Amniotic epithelial cell (primary cell): ENCODE measurements at places on chromosomes 1 and 21.
A peak's percentile ranks its signal among the peaks of the same experiment; 100 is the strongest.

GRCh38 chr1:30758785-30759380, 1.3 kb upstream of the LAPTM5 start:
- peak; percentile 53 for DNase-seq

GRCh38 chr21:34029743-34030528, 43.4 kb upstream of the MRPS6 start:
- peak; percentile 94 for DNase-seq

GRCh38 chr1:1665815-1666251, 7.0 kb upstream of the CDK11B start:
- DNase-seq = no peak

GRCh38 chr1:153872934-153873333, 49.8 kb downstream of the GATAD2B start:
- no peak for DNase-seq

- no peak for DNase-seq
Measured at GRCh38 chr1:220572416-220572815, 44.5 kb downstream of the MARK1 start.

DNA sequence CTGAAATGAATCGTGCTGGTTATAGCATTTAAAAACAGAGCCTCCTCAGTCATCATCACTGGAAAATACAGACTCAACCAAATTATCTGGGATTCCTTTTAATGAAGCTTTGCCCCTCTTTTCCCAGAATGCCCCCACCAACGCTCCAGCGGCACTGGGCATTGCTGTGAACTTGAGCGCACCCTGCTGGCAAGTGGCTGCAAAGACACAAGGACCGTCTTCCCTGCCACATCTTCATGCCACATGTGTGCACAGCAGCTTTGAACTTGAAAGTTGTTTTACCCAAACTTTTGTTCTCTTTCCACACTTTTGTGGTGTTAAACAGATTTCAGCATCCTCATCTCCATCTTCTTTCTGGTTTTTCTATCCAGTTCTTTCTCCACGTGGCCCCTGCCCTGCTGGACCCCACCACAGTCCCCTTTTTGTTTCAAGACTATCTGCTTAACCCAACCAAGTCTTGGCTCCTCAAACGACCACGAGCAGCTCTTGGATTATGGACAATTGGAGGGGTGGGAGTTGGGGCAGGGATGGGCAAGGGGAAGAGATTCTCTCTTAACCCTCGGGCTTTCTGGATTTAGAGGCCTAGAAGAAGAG, 12.8 kb upstream of the LMX1A start:
- peak; percentile 10 for DNase-seq

- DNase-seq = peak; percentile 7
Measured at GRCh38 chr1:93394514-93394913, 48.8 kb downstream of the DR1 start.

DNA sequence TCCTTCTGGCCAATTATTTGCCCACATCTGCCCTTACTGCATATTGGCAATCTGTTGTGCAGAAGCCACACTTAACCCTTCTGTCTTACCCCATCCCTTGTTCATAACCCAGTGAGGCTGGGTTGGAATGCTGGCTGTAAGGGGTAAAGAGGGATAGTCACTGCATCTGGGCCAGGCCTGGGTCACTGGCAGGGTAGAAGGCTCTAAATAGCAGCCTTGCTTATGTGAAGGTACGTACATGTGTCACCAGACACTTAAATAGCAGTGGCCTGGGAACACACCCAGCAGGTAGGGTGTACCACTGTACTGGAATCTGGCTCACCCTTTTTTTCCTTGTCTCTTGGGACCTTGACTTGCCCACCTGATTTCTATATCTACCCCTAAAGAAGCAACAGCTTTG, 9.9 kb upstream of the TARS2 start:
- DNase-seq = no peak

- peak; percentile 72 for DNase-seq
Measured at GRCh38 chr1:154418062-154418921, 13.1 kb downstream of the IL6R start.

- no peak for DNase-seq
Measured at GRCh38 chr21:45488931-45489721, 53.1 kb downstream of the SLC19A1 start.

DNA sequence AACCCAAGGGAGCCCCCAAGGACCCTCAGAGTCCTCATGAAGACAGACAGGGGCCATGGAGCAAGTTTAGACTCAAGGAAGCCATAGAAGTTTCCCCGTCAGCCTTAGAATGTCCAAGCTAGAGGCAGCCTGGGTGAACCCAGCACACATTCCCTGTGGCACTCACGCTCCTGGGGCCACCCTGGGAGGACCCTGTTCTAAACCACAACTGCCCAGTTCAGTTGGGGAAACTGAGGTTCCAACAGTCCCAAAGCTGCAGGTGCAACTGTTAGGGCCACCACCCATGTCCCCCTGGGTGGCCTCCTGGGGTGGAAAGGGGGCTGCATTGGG, 9.3 kb downstream of the WNT3A start:
- DNase-seq = no peak

- DNase-seq = no peak
Measured at GRCh38 chr1:147111381-147112130, 60.7 kb downstream of the PRKAB2 start.

- DNase-seq = no peak
Measured at GRCh38 chr1:41913014-41913413, 5.7 kb downstream of the HIVEP3 start.

DNA sequence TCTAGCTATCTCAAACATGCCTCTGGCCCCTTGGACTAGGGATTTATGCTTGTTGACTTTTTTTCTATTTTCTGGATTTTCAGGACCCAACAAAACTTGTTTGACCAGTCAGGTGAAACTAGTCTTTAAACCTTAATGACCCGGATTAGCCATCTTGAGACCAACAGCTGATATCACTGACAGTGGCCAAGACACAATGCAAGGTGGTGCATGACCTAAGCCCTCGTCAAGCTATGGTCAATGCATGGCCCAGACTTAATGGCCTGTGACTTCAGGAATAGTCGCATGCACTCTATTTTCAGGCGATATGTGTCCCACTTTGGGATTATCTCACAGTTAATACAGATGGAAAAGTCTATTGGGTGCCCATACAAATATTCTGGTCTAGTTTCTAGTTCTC, 190.4 kb downstream of the ZBTB18 start:
- no peak for DNase-seq

DNA sequence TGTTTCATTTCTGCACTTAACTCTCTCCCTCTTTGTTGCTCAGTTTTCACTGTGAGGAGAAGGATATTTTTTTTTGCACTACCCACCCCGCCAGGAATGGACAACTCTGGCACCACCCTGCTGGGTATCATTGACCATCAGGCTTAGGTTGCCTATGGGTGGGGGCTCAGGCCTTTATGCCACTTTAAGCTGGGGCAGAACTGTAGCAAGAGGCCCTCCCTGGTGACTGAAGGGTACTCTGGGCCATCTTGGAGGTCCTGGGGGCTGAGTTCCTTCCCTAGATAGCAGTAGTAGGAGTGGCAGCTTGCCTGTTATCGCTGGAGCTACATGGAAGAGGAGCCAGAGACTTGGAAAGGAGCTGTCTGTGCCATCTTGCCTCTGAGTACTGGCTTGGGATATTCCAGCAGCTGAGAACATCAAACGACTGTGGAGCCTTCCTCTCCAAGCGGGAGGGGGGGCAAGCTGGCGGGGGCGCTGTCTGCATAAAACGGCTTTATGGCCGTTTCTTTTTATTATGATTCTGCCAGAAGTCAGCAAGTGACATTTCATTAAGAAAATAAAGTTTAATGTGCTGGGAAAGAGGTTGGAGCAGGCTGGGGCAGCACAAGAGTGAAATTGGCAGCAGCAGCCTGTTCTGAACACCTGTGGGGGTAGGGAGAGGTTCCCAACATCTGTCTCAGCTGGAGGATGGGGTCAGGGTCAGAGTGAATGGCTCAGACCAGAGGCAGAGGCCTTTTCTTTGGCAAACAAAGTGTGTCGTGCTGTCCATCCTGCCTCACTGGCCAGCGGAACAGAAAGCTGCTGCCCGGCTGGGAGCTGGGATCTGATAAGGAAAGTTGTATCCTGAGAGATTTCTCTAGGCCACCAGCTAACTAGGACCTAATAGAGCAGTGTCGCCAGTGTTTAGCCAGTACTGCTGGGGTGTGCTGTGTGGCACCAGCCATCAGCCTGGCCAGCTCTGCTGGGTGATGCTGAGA, 32.9 kb downstream of the TMEM53 start:
- no peak for DNase-seq

DNA sequence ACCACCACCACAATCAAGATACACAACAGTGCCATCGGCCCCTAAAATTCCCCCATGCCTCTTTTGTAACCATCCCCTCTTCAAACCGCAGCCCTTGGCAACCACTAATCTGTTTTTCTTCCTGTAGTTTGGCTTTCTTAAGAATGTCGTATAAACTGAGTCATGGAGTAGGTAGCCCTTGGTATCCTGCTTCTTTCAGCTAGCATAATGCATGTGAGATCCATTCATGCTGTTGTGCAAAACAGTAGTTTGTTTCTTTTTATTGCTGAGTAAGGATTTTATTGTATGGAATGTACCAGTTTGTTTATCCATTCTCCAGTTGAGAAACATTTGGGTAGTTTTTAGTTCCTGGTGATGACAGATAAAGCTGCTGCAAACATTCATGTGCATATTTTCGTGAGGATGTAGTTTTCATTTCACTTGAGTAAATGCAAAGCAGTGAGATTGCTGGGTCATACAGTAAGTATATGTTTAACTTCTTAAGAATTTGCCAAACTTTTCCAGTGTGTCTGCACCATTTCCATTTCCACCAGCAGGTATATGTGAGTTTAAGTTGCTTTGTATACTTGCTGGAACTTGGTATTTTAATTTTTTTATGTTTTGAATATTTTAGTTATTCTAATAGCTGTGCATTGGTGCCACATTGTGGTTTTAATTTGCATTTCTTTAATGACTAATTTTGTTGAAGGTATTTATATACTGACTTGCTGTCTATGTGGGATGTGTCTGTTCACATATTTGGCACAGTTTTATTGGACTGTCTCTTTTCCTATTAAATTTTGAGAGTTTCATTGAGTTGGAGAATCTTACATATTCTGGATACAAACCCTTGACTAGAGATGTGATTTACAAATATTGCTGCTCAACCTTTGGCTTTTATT, 148.4 kb upstream of the MAP1LC3C start:
- peak; percentile 88 for DNase-seq

- no peak for DNase-seq
Measured at GRCh38 chr21:42544544-42544943, 30.9 kb downstream of the SLC37A1 start.

GRCh38 chr1:6111991-6112689, 66.5 kb downstream of the KCNAB2 start:
- DNase-seq = no peak
